T1000 (cell line): ENCODE measurements at places on chromosomes 5 and 9.

GRCh38 chr5:154267516-154267915 lies 77.0 kb downstream of the GALNT10 start:
- DNase-seq: no peak

DNA sequence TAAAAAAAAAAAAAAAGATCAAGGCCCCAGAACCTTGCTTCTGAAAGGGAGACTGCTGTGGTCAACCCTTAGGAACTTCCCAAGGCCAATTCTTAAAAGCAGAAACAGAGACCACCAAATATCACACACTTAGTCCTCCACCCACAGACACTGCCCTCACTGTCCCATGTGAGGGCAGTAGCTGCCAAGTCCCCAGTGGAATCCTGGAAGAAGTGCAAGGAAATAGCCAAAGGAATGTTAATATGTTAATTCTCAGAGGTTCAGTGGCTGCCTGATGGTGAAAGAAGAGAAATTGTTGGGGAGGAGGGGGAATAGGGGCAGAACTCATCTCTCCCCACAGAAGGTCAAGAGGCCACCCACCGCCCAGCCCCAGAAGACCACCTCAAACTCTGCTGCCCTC lies 23.1 kb downstream of the FSTL4 start:
- no peak for DNase-seq

DNA sequence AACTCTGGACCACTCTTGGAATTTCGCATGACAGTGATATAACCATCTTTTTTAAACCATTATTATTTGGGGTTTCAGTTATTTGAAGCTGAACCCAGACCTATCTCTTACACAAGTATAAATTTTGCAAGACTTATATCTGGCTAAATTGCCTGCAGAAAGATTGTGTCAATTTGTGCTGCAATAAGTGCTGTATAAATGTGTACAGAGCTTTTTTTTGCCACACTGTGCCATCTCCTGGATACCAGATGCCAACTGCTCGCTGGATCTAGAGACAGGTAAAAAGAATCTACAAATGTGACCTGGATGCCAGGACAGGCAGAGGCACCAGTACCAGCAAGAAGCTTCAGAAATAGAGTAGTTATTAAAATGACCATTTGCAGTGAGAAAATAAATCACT lies 25.9 kb upstream of the TTC39B start:
- no peak for DNase-seq

DNA sequence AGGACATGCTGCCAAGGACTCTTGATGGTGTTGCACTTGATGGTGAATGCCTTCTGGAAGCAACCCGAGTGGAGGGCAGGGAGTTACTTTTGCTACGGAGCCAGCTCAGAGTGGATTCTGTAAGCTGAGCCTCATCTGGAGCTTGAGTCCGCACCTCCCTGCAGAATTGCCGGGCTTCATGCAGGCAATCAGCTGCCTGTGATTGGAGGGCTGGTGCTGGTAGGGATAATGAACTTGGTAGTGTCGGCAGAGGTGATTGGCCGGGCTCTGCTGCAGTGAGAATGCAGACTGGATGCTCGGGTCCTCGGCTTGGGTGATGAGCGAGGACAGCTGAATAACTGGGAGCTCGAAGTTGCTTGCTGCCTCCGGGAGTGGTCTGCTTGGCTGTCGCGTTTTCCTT lies 23.1 kb downstream of the SLC25A25 start:
- DNase-seq: no peak

DNA sequence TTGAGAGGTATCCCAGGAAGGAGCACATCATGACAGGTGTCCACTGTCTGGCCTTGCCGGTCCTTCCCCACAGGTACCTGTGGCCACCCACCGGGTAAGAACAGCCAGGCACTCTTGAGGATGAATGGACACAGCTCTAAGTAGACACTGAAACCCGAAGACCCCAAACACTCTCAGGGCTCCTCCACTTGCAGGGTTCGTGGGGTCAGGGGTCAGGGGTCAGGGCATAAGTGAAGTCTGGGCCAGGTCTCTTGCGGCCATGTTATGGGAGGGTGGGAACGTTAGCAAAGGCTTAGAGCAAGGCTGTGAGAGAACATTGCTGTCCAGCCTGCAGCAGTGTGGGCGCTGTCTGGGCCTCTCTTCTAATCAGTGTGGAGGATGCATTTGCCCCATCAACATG lies 40.0 kb downstream of the MAPK9 start:
- DNase-seq: no peak

- no peak for DNase-seq
Measured at GRCh38 chr9:70392850-70393249, 21.6 kb downstream of the KLF9 start.

DNA sequence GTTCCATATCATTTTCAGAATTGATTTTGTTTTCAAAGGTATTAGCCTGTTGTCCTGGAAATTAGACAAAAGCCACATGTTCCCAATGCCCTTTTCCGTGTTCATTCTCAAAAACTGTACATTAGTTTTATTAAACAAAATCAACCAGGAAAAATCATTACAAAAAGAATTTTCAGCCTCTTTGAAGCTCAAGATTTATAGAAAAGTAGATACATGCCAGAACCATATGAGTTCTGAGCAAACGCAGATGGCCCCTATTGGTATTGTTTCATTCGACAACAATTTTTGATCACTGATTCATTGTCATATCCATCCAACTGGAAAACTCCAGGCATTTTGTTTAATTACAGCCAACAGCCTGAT lies 148.5 kb upstream of the GRAMD2B start:
- no peak for DNase-seq

GRCh38 chr9:694092-694402 lies 147.4 kb upstream of the DMRT1 start:
- no peak for DNase-seq

GRCh38 chr5:134103397-134103796 lies 11.1 kb upstream of the TCF7 start:
- no peak for DNase-seq

DNA sequence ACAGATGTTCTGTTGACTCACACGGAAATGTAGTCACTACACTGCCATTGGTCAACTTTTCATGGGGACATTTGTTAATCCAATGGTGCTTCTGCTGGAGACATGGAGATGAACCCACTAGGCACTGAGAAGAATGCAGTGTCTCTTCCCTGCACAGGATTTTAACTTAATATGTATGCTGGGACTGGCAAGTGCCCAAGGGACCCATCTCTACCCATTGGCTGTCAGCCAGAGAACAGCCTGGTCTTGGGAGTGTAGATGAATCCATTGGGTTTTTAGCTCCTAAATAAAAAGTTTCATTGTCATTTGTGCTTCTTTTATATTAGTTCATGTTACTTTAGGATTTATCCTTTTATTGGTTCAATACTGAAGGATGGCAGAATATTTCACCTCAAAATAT lies 195.8 kb upstream of the CDH6 start:
- DNase-seq: no peak

DNA sequence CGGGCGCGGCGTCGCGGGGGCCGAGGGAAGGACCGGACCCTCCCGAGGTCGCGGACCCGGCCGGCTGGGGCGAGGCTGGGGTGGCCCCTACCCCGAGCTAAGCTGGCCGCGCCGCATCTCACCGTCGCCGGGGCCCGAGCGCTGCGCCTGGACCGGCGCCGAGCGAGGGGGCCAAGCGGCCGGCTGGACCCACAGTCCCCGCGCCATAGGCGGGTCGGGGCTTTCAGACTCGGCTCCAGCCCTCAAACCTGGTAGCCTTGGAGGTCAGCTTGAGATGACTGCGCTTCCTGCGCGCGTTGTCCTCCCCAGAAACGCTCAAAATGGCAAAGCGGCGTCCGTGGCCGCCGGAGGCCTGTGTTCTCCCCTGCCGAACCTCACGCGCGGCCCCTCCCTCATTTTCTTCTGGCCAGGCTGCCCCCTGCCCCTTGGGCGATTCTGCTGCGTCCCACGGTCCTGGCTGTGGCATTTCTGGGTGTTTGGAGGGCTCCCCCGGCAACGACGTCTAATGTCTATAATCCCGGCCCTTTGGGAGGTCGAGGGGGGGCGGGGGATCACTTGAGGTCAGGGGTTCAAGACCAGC lies 8.7 kb upstream of the GRIN1 start:
- no peak for DNase-seq

GRCh38 chr5:179309751-179310320 lies 35.4 kb downstream of the ADAMTS2 start:
- no peak for DNase-seq

DNA sequence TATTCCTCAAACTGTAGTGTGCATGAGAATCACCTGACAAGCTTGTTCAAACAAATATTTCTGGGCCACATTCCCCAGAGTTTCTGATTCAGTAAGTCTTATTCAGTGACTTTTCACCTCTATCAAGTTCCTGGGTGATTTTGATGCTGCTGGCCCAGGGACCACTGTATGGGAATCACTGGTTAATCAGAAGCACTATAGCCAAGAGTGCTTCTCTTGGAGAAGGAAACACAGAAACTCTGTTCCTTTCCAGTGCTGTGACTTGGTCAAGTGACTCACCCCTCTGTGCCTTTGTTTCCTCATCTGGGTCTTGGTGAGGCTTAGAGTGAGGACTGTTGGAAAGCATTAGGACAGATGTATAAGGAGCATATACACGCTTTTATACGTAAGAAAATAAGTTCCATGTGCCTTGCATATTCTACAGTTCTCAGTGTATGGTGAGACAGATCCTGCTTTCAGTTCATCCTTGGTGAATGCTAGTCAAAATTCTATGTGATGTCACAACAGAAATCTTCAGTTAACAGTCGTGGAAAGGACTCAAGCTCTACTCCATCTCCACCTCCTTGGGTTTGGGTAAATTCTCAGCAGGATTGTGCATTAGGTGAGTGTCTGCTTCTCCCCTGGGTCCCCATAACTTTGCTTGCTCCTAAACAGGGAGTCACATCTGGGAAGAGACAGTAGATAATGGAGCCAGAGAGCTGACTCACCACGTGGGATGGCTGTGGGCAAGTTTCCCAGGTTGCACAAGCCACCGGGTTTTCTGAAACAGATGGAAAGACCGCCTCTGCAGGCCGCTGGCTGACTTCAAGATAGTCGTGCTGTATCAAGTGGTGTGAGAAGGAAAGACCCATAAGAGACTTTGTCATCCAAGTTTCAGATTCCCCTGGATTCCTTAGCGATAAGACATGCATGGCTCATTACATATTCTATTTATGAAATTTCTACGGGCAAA lies 117.0 kb downstream of the NXNL2 start:
- peak; percentile 88 for DNase-seq

- no peak for DNase-seq
Measured at GRCh38 chr5:96499753-96500345, 66.8 kb upstream of the PCSK1 start.

DNA sequence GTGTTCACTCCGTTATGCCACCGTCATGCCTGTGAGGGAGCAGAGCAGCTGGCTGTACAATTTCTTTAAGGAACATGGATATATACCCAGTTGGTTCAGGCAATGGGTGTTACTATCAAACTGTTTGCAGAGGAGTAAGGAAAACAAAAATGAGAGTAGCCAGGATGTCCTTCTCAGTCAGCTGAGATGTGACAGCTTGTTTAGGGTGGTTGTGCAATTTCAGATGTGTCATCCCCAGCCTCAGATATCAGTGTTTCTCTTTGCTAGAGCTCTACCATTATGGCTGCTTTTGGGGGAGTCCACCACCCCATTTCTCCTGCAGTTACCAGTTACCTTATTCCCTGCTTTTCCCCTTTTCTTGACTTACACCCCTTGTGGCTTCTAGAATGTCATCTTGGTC lies 135.2 kb upstream of the SLC24A2 start:
- DNase-seq: no peak

GRCh38 chr9:92974161-92974661 lies 26.9 kb downstream of the FGD3 start:
- no peak for DNase-seq

DNA sequence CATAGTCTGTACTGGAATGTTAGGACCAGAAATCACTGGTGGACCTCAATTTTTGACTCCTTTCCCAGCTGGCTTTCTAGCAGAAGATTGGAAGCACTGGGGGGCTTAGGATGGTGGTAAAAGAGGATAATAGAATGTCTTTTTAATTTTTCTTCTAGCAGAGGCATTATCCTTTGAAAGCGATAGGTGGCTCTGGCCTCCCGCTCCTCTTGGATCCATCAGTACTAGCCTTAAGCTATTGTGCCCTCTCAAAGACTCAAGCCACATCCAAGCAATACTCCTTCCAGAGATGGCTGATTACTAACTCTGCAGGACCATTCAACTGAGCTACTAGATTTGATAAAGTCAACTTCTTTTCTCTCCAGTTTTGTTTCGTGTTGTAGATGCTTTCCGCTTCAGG lies 610.6 kb downstream of the CDH12 start:
- DNase-seq: no peak

GRCh38 chr5:169745441-169746146 lies 108.5 kb downstream of the DOCK2 start:
- DNase-seq: no peak

DNA sequence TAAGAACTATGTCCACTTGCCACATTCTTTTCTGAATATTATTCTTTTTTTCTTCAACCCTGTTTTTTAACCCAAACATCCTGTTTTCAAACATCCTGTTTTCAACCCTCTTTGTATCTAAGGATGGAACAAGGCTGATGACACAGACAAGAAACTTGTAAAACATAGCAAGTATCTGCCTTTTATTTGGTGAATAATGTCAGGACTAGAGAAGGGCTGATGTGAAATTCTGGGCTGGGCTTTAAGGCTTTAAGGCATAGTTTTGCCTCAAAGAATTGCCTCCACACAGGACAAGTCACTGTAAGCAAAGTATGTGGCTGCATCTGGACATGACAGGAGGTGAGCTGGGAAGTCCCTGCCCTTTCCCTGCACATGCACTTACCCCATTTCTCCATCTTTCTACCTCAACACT lies 42.5 kb upstream of the RIC1 start:
- DNase-seq: no peak

DNA sequence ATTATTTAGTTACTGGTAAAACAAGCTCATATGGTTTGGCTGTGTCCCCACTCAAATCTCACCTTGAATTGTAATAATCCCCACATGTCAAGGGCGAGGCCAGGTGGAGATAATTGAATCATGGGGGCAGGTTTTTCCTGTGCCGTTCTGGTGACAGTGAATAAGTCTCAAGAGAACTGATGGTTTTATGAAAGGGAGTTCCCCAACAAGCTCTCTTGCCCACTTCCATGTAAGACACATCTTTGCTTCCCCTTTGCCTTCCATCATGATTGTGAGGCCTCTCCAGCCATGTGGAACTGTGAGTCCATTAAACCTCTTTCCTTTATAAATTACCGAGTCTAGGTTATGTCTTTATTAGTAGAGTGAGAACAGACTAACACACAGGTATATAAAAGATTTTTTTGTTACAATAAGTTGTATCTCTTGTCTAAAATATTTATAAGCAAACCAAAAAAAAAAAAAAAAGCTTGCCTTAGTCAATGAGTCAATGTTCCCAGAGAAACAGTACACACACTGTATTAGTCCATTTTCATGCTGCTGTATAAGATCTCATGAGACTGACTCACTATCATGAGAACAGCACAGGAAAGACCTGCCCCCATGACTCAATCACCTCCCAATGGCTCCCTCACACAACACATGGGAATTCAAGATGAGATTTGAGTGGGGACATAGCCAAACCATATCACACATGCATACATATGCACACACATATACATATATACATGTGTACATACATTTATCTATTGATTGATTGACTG lies 138.3 kb downstream of the BASP1 start:
- DNase-seq: no peak

DNA sequence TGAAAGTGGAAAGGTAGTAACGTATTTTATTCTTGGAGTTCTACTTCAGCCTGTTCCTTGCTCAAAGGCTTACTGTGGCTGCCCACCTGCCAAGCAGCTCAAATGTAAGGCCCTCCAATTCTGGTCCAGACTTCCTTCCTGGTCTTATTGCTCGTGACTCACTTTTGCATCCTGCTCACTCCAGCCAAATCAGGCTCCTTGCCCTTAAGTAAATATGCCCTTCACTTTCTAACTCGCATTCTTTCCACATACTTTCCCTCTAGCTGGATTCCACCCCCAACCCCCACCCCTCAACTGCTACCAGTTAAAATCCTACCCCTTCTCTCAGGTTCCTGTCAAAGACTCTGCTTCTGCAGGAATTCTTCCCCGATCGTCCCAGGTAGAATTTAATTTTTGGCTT lies 96.6 kb downstream of the GALNT10 start:
- DNase-seq: no peak
